ENCODE measurements at places on chromosomes 4 and X.
A peak's percentile ranks its signal among the peaks of the same experiment; 100 is the strongest.

- no peak for DNase-seq
Measured at GRCh38 chrX:20969565-20969964, 404.7 kb upstream of the CNKSR2 start.

- DNase-seq, result no peak
Measured at GRCh38 chr4:101328063-101328602, 19.2 kb downstream of the PPP3CA start.

GRCh38 chrX:155997436-155997835 lies at the start of gene IL9R:
Gene IL9R, plus strand, starts transcription at chrX:155997696. Its CDS starts 64 bp downstream, at chrX:155997760.
- DNase-seq, result no peak

DNA sequence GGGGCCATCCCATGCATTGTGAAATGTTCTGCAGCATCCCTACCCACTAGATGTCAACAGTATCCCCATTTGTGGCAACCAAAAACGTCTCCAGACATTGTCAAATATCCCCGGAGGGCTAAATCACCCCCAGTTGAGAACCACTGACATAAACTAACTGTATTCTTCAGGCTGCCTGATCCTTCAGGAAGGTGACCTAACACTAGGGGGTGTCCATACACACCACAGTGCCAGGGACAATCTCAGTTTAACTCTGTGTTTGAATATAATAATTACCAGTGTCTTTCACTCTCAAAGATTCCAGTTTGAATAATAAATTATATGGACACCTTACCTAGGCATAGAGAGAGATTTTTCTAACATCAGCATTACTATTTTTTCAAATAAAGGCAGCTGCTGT lies 6.4 kb downstream of the ACE2 start:
- DNase-seq, result no peak

- DNase-seq, result no peak
Measured at GRCh38 chr4:159705334-159705733, 602.5 kb downstream of the RAPGEF2 start.

GRCh38 chr4:142480244-142480643 lies 365.9 kb downstream of the INPP4B start:
- no peak for DNase-seq

- no peak for DNase-seq
Measured at GRCh38 chrX:140149761-140150160, 184.4 kb upstream of the CXorf66 start.

GRCh38 chr4:137740141-137740540 lies 207.8 kb upstream of the PCDH18 start:
- no peak for DNase-seq

GRCh38 chr4:168923526-168924194 lies 86.4 kb downstream of the CBR4 start:
- DNase-seq, result peak; percentile 34

GRCh38 chrX:15500497-15500966 lies at the start of gene BMX:
Gene BMX, plus strand, starts transcription at chrX:15500807. Its CDS starts 7,547 bp downstream, at chrX:15508354.
- DNase-seq, result no peak

- DNase-seq, result no peak
Measured at GRCh38 chrX:39759526-39760224, 338.1 kb downstream of the BCOR start.

DNA sequence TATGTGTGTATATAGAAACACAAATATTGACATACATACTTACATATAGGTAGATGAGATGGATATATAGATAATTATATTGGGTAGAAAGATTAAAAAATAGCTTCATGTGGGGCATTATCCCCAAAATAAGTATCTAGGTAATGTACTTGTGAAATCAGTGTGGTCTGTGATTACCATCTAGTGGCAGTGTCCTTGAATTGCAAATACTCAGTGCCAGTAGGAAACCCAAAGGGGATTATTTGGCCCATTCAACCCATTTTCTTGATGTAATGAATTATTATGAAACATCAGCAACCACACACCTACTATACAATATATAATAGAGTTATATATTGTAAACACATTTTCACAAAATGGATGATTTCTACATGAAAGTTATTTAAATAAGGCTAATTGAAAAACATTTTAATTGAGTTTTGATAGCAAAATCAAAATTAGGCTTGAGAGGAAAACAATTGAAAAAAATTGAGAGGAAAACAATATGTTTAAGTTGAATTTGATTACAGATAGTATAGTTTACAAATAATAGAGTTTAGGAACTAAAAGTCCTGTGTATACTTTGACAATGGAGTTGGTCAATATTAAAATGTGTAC lies 389.4 kb downstream of the GALNTL6 start:
- peak; percentile 34 for DNase-seq

DNA sequence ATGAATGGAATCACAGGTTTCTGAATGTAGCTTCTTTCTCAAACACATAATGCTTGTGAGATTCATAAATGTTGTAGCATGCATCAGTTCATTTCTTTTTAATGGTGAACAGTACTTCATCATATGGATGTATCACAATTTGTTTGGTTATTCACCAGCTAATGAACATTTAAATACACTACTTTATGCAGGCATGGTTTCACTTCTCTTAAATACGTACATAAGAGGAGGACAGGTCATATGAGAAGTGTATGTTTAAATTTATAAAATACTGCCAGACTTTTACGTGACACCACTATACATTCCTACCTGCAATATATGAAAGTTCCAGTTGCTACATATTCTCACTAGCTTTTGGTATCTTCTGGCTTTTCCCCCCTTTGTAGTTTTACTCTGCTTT lies 65.4 kb downstream of the ANKRD17 start:
- DNase-seq, result no peak

- DNase-seq, result no peak
Measured at GRCh38 chrX:79259073-79259689, 108.0 kb downstream of the ITM2A start.

DNA sequence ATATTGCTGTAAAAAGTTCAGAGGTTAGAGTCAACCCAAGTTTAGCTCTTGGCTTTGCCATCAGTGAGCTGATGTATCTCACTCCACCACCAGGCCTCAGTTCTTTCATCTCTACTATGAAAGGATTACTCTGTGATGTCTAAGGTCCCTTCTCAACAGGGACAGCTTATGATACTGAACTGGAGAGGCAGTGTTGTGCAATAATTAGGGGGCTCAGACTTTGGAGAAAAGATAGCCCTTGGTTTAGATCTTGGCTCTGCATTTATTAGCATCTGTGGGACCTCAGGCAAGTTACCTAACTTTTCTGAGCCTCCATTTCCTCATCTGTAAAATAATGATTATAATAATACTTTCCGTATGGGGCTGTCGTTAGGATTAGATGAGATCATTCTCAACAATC lies 89.0 kb downstream of the COL4A6 start:
- DNase-seq, result no peak

DNA sequence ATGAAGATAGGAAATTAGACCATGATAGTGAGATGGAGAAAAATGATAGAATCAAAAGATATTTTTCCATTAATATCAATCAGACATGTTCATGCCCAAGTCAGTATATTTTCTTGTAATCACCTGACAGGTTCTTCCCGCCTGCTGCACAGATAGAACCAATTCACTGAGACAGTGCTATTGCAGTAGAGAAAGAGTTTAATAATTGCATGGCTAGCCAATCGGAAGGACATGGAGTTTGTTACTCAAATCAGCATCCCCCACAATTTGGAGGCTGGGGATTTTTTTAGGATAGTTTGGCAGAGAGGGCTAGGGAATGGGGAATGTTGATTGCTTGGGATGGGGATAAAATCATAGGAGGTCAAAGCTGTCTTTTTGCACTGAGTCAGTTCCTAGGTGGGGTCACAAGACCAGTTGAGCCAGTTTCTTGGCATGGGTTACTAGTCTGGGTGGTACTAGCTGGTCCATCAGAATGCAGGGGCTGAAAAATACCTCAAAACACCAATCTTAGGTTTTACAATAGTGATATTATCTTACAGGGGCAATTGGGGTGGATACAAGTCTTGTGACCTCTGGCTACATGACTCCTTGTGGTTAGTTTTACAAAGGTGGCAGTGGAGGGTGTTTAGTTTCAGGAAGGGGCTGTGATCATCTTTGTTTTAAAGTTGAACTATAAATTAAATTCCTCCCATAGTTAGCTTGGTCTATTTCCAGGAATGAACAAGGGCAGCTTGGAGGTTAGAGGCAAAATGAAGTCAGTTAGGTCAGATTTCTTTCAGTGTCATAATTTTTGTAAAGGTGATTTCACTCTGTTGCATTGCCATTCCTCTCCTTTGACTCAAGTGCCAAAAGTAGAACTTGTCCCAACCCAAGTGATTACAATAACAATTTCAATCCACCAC lies 100.3 kb upstream of the PDE5A start:
- DNase-seq, result no peak

GRCh38 chrX:97685753-97686152 lies 802.0 kb downstream of the RPA4 start:
- DNase-seq, result peak; percentile 51

DNA sequence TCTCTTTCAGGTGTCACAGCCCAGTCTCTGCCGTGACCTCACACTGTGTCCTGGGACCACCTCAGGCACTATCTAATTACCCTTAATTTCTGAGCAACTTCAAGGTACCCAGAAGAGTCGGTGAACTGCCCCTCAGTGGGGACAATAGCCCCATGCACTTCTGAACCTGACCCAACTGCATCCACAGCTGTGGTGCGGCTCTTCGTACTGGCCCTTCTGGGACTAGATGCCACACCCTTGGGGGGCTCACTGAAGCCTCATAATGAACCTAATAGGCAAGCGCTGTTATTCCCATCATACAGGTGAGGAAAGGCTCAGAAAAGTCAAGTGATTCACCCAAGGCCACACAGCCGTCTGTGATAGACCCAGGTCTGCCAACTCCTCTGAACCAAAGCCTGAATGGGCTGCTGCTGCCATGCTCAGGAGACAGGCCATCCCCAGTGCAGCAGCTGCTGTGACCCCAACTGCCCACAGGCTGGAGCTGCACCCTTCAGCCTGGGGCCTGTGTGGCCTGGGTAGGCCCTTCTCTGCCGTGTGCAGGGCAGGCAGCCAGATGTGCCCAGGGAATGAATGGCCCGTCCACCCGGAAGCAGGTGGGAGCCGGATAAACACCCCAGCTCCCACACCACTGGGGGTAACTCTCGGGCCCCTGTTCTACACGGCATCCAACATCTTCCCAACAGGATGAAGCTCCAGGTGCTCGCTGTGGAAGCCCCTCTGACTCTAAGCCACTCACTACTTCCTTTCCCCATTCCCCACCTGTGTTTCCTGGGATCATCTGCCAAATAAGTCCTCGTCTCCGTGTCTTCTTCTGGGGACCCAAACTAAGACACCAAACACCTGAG lies 35.9 kb downstream of the HMX1 start:
- DNase-seq, result no peak

DNA sequence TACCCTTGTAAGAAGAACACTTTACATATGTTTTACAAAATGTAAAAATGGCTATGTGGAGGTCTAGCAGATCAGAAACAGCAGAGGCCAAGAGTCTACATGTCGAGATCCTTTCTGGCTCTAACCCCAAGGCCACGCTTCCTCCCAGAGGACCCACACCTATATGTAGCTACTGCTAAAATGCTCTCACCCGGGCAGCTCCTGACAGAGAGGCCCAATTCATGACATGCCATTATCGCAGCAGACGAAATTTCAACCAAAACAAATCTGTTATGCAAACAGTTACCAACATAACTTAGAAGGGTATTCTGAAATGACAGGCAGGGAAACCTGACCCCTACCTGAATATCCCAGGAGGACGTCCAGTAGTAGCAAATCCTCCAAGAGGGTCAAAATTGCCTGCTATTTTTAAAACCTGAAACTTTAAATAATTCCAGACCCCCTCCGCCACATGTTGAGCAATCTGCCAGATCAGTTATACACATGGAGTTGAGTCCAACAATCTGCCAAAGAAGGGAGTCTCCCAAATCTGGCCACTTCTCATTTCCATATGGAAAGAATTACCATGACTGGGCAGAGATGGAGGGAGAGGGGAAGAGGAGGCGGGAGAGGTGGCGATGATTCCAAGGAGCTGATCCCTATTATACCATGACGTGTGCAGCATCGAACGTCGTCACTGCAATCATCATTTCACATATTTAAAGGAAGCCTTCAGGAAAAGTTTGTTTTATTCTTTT lies 192.9 kb upstream of the TBL1X start:
- no peak for DNase-seq

DNA sequence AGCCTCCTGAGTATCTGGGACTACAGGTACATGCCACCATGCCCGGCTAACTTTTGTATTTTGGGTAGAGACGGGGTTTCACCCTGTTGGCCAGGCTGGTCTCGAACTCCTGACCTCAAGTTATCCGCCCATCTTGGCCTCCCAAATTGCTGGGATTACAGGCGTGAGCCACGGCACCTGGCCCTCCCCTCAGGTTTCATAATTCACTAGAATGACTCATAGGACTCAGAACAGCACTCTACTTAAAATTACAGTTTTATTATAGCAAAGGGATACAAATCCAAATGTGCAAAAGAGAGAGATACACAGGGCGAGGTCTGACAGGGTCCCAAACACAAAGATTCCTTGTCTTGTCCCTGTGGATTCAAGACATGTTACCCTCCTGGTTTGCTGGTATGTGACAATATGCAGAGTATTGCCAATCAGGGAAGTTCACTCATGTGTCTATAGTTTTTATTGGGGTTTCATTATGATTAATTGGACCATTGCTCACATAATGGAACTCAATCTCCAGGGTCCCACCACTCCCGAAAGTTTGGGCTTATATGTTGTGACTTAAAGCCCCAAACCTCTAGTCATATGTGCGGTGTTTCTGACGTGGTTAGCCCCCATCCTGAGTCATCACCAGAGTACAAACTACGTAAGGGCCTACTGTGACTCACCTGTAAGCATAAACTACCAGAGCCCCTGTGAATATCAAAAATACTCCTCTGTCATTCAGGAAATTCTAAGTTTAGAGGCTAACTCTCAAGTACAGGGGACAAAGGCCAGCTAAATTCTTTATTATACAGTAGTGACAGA lies 5.2 kb downstream of the YIPF6 start:
- DNase-seq, result no peak

- DNase-seq, result no peak
Measured at GRCh38 chrX:49978176-49978575, 55.8 kb downstream of the CLCN5 start.

DNA sequence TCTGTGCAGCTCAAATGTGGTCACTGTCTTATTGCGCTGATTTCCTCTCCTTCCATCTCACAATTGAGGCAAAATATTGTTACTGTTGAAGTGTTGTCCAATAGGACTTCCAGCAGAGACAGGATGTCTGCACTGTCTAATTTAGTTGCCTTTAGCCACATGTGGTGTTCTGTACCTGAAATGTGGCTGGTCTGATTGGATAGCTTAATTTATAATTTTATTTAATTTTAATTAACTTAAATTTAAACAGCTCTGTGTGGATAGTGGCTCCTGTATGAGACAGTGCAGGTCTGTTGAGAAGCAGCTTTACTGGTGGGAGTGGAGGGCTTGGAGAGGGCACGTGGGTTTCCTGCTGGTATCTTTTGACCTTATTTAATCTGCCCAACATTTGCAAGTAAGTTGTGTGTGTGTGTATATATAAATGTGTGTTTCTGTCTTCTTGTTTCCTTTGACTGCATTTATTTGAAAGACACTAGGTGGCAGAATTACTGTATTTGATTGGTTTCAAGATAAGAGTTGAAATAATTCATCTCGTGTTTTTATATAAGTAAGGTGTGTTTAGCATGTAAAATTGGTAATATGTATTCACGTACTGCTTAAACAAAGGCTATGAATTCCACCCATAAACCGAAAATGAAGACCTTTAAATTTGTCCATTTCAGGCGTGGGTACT lies 55.3 kb upstream of the MSANTD1 start:
- DNase-seq, result no peak
